ENCODE measurements at places on chromosomes 7 and 10.

DNA sequence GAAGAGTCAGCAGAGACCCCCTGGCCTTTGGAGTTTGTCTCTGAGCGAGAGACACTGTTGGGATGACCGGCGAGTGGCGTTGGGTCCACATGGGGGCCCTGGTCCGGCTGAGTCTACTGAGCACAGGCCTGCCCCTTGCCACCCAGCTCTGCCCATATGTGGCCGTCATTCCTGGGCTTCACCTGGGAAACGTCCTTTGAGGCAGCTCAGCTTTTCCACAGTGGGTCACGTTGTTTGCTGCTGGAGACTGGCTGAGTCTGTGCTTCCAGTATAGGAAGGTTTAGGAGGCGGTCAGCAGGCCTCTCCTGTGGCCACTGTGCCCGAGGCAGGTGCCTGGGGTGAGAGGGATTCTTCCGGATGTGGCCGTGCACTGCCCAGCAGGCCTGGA is 17.1 kb downstream of the ADAM8 start:
- DNase-seq: no peak

- no peak for DNase-seq
These were observed 625.5 kb upstream of the GALNT17 start for GRCh38 chr7:70506434-70506833.

GRCh38 chr10:49173201-49173772 is 14.9 kb downstream of the TMEM273 start:
- no peak for DNase-seq

GRCh38 chr10:13627459-13628310 is 40.9 kb downstream of the PRPF18 start:
- DNase-seq: no peak

DNA sequence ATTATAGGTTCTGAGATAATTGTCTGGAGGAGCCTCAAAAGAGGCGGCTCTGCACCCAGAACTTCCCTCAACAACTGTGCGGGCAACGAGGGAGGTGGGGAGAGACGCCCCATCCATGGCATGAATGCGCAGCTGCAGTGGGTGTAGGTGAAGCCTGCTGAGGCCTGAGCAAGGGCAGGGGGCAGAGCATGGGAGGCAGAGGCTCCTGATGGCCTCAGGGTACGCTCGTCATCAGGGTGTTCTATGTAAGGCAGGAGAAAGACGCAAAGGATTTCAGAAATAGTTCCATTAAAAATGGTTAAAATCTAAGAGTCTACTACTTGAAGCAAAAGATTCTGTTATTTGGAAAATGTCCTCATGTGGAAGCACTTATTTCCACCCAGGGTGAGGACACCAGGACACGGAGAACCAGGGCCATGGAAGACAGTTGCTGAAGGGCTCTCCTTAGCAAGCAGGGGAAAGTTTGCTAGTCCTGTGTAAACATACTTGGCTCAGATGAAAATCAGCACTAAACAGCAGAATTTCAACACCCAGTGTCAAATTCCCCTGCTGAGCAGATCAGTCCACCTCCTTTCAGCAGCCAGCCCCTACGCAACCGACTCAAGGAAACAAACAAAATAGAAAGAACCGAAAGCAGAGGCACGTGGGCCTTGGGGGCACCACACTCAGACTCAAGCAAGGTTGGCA is 18.9 kb downstream of the INSIG1 start:
- no peak for DNase-seq

DNA sequence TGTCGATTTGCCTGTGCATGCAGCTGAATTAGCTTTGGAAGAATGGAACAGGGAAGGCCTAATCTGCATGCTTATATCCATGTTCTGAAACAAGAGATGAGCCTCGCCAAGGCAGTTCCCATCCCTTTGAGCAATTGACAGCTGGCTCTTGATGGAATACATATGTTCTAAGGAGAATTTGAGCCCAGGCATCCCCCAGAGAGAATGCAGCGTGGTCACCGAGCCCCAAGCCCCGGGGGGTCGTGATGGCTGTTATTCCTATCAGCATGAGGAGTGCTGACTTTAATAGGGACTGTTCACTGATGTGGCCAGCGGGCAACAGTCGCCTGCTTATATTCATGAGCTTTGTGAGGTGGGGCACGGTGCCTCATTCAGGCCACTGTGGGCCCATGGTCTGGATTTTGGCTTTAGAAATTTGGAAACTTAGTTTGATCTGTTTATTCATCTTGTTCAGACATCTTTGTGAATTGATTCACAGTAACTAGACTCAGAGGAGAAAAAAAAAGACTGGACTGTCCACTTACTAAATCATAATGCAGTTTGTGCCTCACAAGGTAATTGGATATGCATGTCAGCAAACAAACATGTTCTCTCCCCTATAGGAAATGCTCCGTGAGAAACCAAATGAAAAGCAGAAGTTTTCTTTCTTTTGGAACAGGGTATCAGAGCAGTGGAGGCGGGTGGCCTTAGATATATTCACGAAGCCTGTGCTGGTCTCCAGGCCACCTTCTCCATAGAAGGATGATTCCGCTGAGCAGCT is 204.9 kb downstream of the CCDC3 start:
- DNase-seq: no peak

DNA sequence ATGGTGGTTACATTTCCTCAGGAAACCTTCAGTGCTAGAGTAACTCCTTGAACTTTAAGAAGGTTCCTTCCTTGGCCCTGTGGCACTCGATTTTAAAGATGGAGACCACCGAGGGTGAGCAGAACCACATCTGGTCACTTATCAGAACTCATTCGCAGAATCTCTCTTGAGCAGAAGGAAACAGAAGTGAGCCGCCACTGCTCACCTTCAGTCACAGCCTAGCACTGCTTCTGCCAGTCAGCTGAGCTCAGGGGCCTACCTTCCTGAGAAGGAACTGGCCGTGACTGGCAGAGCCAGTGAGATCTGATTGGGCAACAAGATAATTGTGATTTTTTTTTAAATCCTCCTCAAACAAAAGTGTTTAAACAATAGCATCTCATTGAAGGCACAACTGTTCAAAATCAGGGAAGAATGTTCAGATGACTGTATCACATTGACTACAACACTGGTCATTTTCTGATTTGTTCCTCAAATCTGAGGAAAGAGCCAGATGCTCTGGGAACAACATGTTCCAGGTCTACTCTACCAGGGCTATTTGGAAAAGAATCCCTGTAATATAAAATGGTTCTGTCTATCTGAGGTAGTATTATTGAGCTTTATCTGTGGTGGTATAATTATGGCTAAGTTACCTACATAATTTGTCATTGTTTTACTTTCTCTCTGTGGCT is 2.7 kb upstream of the SYPL1 start:
- DNase-seq: peak; percentile 42

DNA sequence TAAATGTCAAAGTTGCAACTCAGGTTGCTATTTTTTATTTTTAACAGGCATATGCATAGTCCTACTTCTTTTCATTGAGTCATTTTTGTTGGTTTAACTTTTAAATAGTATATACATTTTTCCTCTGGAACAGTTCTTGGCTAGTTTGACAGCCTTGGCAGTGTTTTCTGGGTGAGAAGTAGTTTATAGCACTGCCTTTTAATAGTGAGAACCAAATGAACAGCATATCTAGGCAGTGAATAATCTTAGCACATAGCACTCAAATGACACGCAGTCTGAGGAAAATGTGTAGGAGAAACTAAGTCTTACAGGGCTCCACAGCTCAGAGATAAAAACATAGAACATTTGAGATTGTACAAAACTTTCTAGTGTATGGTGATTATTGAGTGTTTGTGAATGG is 265.5 kb upstream of the POT1 start:
- no peak for DNase-seq

DNA sequence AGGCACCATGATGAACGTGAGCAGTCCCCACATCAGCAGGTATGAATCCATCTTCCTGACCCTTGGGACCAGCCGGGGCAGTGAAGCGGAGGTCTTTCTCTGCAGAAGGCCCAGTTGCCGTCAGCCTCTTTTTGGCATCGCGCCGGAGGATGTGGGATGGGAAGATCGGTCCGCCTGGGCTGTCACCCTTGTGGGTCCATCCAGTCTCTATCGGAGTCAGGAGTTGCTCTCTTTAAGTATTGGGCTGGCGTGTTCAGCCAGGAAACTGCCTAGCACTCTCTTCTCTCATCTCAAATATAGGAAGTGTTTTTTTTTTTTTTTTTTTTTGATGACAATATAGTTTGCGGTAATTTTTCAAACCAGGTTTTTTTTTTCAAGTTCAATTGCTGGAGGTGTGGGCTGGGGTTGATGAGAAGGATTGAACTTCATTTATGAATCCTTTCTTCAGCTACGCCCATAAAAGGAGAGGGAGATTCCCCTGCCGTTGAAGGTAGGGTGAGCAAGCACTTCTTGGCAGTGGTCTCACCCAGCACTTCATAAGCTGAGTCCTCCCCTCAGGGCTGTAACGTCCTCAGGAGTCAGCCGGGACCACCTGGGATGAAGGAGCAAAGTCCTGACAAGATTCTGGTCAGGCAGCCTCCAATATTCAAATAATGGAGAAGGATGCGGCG is at the start of gene IL2RA:
Gene IL2RA, minus strand, starts transcription at position 267 of the 671 bp plus-strand sequence. Its CDS starts 216 bp downstream, at position 51.
- peak; percentile 76 for DNase-seq

- no peak for DNase-seq
These were observed 90.3 kb downstream of the TRRAP start for GRCh38 chr7:98968621-98969020.
